A375 (cell line): ENCODE measurements at places on chromosomes 1 and 21. TPM values are rescaled to one million over a fixed set of nuclear protein-coding genes. Genes with fewer than 3 reads are reported as not detected.

TDRD5 gene
- 0.04 and 0.40 TPM in 2 replicates for total RNA-seq

SH2D2A gene
- 1.0 and 1.8 TPM in 2 replicates for total RNA-seq

DNMT3L gene
- total RNA-seq = not detected in 2 replicates

HCRTR1 gene
- not detected in 2 replicates for total RNA-seq

SPRR2G gene
- not detected in 2 replicates for total RNA-seq

GIPC2 gene
- not detected in 2 replicates for total RNA-seq

CNR2 gene
- total RNA-seq = not detected in 2 replicates

TDRKH gene
- total RNA-seq = 14.4 and 15.5 TPM in 2 replicates

ANGPTL3 gene
- not detected in 2 replicates for total RNA-seq

GPR52 gene
- total RNA-seq = 2.3 TPM in 1 of 2 replicates, not detected in the other

S100A2 gene
- 53.8 and 59.7 TPM in 2 replicates for total RNA-seq

FCRL4 gene
- total RNA-seq = not detected in 2 replicates

LUZP1 gene
- total RNA-seq = 38.4 and 46.5 TPM in 2 replicates

C1orf35 gene
- total RNA-seq = 32.0 and 34.4 TPM in 2 replicates

CFHR2 gene
- not detected in 2 replicates for total RNA-seq

POGK gene
- total RNA-seq = 37.5 and 39.1 TPM in 2 replicates

KCNA3 gene
- not detected in 2 replicates for total RNA-seq

LCE6A gene
- not detected in 2 replicates for total RNA-seq

SLC44A5 gene
- 0.50 and 1.4 TPM in 2 replicates for total RNA-seq

WNT9A gene
- 0.72 and 0.83 TPM in 2 replicates for total RNA-seq

CD34 gene
- total RNA-seq = 0.19 TPM in 1 of 2 replicates, not detected in the other

LAMC2 gene
- 2.1 and 4.1 TPM in 2 replicates for total RNA-seq

FLG2 gene
- total RNA-seq = not detected in 2 replicates

CLCA4 gene
- not detected in 2 replicates for total RNA-seq

ADAMTSL4 gene
- 7.7 and 8.9 TPM in 2 replicates for total RNA-seq

GBP5 gene
- total RNA-seq = not detected in 2 replicates

MAD2L2 gene
- total RNA-seq = 91.0 and 100 TPM in 2 replicates

AMY1B gene
- total RNA-seq = not detected in 2 replicates

HNRNPU gene
- 677 and 759 TPM in 2 replicates for total RNA-seq

ZYG11A gene
- total RNA-seq = 0.04 TPM in 1 of 2 replicates, not detected in the other

TRPM2 gene
- 11.1 and 11.2 TPM in 2 replicates for total RNA-seq

BNIPL gene
- 0.30 and 2.2 TPM in 2 replicates for total RNA-seq

C1orf198 gene
- 20.0 and 25.3 TPM in 2 replicates for total RNA-seq

FCGR1A gene
- not detected in 2 replicates for total RNA-seq

NBPF4 gene
- not detected in 2 replicates for total RNA-seq

A3GALT2 gene
- 0.34 and 1.1 TPM in 2 replicates for total RNA-seq

LCE2C gene
- total RNA-seq = not detected in 2 replicates

GREM2 gene
- total RNA-seq = not detected in 2 replicates

TMEM240 gene
- 0.27 TPM in 1 of 2 replicates, not detected in the other for total RNA-seq

MIGA1 gene
- total RNA-seq = 8.1 and 8.5 TPM in 2 replicates

TRIM17 gene
- total RNA-seq = not detected in 2 replicates

PRAMEF4 gene
- 0.11 TPM in 1 of 2 replicates, not detected in the other for total RNA-seq

GPR153 gene
- total RNA-seq = 26.1 and 29.0 TPM in 2 replicates

PKP1 gene
- total RNA-seq = not detected in 2 replicates

FMO1 gene
- total RNA-seq = not detected in 2 replicates

INSRR gene
- total RNA-seq = 0.05 TPM in 1 of 2 replicates, not detected in the other

ILDR2 gene
- total RNA-seq = 0.60 and 0.64 TPM in 2 replicates

APOBEC4 gene
- not detected in 2 replicates for total RNA-seq

AADACL4 gene
- not detected in 2 replicates for total RNA-seq

NR1I3 gene
- not detected in 2 replicates for total RNA-seq

GABPA gene
- 15.6 and 18.3 TPM in 2 replicates for total RNA-seq

SUCO gene
- 25.5 and 28.6 TPM in 2 replicates for total RNA-seq

KTI12 gene
- 20.2 and 23.7 TPM in 2 replicates for total RNA-seq

ST6GALNAC3 gene
- 3.4 and 11.9 TPM in 2 replicates for total RNA-seq

CELA2A gene
- not detected in 2 replicates for total RNA-seq

SLC25A34 gene
- 0.37 and 0.94 TPM in 2 replicates for total RNA-seq

RAP1GAP gene
- total RNA-seq = 0.69 and 1.5 TPM in 2 replicates

CHTOP gene
- total RNA-seq = 104 and 111 TPM in 2 replicates
